Pons (tissue), 1 donor: ENCODE measurements at places on chromosomes 12 and 14.
A peak's percentile ranks its signal among the peaks of the same experiment; 100 is the strongest.

DNA sequence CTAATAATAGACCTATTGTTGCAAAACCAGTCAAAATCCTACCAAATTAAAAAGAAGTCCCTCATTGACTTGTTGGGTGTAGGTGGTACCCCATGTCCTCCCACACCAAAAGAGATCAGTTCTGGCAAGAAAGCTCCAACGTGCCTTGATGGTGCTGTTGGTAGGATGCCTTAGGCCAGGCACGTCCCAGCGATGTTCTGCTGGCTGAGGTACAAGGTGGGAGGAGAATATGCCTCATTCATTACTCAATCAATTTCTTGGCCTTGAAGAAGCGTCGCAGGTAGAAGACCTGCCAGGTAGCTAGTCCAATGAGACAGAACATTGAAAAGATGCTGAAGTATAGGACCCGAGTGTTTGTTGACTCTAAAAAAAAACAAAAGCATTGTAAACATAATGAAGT lies 7.8 kb upstream of the NEK9 start:
- DNase-seq, result no peak

GRCh38 chr12:94705676-94706075 lies 55.3 kb upstream of the TMCC3 start:
- DNase-seq, result no peak

DNA sequence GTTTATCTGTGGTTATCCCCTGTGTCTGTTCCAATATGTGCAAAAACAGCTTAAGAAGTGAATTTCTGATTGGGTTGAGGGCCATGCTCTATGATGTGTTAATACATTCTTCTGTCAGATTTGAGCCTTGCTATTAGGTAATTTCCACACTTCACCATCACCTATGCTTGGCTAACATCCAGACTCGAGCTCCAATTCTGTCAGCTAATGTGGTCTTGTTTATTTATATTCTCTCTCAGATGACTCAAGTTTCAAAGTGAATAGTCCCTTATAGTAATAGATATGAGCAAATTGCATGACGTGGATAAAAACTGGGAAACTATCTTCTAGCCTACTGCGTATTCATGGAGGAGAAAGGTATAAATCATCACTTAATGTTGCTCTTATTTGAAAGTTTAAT lies 451.3 kb downstream of the SNAPC1 start:
- DNase-seq, result no peak

GRCh38 chr12:40825156-40825555 lies 132.9 kb downstream of the CNTN1 start:
- DNase-seq, result no peak

DNA sequence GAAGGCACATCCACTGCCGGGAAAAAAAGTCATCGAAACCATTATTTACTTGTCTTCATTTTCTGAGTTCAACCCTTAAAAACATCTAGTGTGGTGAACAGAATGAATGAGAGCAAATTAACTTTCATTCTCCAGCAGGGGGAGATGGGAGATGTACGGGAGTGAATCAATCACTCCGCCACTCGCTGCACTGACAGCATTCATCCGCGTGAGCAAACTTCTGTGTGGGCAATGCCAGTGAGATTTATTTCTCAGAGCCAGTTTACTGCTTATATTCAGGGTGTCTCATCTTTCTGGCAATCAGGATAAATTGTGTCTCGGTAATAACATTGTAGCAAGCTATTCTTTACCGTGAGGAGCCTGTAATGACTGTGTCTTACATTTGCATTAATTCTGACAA lies 463.6 kb upstream of the MIS18BP1 start:
- DNase-seq, result peak; percentile 20

DNA sequence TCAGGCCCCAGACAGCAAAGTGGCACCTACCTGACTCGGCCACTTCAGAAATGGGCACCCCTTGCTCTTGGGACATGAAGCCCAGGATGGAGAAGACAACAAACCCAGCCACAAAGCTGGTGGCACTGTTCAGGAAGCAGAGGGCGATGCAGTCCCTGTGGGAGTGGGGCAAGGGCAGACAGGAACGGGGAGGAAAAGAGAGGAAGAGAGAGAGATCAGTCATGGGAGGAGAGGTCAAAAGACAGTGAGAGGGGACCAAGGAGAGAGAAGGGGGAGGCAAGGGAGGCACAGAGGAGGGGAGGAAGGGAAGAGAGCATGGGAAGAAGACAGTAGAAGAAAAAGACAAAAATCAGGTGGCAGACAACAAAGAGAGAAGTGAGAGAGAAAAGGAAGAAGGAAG lies 16.6 kb downstream of the SLC6A12 start:
- DNase-seq, result no peak
